SW 1271 (cell line): ENCODE measurements at places on chromosomes 13 and 19.

GRCh38 chr13:43195551-43195950, 172.2 kb downstream of the DNAJC15 start:
- no peak for DNase-seq

GRCh38 chr19:2553510-2553909, 77.6 kb downstream of the GADD45B start:
- no peak for DNase-seq

GRCh38 chr13:98652721-98653462, 76.0 kb upstream of the STK24 start:
- no peak for DNase-seq

- DNase-seq: no peak
Measured at GRCh38 chr19:16355293-16356043, 30.8 kb downstream of the KLF2 start.

DNA sequence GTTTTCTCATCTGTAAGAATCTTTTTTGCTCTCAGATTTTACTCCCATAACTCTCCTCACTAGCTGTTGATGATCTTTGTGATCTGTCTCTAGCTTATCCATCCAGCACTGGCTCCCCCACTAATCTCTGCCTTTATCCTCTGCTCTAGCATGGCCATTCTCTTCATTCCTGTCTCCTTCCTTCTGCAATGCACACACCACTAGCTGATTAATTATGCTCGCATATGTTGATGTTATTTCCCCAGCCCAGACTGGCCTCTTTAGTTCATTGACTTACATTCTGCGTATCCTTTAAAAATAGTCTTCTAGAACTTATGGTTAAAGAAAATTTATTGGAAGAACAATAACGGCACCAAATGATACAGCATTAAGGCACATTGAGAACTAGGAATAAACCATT, 52.5 kb downstream of the DGKH start:
- DNase-seq: no peak

DNA sequence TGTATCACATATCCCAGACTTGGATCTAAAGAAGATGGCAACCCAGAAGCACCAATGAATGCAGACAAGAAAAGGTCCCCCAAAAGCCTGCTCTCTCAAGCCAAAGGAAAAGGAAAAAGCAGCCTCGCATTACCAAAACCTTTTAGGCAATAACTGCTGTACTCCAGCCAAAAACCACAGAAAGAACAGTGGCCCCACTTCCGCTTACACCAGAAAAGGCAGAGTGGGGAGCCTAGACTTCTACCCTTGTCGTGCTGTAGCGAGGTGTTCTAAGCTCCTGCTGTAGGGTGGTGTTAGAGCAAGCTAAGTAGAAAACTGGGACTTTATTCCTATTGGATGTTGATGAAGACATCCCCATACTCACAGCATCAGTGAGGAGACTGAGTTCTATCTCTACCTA, 244.0 kb upstream of the RXFP2 start:
- no peak for DNase-seq

GRCh38 chr13:110209950-110210603, 96.9 kb downstream of the COL4A1 start:
- DNase-seq: no peak

DNA sequence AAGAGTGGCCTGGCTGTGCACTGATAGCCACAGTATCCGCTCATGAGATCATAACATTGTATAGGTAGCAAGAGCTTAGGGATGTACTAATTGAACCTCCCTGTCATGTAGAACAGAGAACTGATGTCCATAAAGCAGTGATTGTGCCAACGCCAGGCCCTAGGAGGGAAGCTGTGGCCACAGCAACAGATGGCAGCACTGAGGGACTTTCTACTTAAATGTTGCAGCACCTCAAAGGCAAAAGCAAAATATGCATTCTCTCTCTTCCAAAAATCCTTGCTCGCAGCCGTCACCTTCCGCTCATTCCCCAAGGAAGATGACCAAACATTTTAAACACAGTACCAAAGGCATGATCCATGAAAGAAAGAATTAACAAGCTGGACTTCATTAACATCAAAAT, 32.3 kb downstream of the COL4A1 start:
- DNase-seq: no peak

GRCh38 chr13:46025157-46025556, 27.4 kb downstream of the ZC3H13 start:
- no peak for DNase-seq

DNA sequence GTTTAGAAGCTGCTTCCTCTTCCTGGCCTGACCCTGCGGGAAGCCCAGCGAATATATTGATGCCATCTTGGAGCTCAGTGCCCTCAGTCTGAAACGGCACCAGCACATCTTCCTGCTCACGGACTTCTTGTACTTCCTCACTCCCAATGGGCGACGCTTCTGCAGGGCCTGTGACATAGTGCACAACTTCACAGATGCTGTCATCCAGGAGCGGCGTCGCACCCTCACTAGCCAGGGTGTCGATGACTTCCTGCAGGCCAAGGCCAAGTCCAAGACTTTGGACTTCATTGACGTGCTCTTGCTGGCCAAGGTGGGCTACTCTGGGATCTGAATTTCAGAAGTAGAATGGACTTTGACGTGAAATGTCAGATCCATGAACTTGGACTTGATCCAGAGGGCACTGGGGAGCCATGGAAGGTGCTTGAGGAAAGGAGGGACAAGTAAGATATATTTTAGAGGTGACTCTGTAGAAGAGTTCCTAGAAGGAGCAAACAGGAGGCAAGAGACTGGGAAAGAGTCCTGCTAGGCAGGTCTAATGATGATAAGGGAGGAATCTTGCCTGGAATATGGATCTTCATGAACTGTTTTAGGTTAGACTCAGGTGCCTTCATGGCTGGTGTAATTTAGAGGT, 38.4 kb upstream of the CYP4F8 start:
- no peak for DNase-seq

DNA sequence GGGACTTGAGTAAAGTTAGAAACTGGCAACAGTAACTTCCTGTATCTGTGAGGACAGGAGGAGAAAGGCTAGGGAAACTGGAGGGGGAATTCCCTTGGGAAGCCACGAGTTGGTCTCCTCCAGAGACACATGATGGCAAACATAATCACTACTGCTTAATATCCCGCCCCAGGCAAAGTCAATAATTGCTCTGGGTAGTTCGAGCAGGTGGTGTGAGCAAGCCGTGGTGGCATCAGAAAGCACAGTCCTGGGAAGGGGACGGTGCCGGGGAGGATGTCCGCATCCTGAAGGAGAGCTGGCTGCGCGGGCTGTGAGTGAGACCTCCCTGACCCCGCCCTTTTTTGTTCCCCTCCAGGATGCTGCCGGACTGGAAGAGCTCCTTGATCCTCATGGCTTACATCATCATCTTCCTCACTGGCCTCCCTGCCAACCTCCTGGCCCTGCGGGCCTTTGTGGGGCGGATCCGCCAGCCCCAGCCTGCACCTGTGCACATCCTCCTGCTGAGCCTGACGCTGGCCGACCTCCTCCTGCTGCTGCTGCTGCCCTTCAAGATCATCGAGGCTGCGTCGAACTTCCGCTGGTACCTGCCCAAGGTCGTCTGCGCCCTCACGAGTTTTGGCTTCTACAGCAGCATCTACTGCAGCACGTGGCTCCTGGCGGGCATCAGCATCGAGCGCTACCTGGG, 1.4 kb downstream of the FFAR2 start:
- DNase-seq: no peak

DNA sequence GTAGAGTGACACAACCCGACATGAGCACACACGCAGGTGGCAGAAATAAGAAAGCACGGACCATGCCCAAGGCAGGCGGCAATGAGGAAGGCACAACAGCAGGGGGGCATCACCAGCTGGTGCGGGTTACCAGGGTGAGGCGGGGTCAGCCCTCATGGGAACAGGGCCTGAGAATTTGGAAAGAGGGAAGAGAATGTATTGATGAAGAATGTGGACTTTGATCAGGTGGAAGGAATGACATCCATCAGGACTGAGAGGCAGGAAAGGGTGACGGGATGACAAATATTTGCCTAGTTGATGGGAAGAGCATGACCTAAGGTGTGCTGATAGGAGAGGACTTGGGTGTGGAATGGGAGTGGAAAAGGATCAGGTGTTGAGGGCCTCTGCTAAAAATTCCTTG, 177.5 kb downstream of the ABCC4 start:
- DNase-seq: no peak

GRCh38 chr19:3712663-3713611, 4.8 kb downstream of the TJP3 start:
- DNase-seq: no peak

DNA sequence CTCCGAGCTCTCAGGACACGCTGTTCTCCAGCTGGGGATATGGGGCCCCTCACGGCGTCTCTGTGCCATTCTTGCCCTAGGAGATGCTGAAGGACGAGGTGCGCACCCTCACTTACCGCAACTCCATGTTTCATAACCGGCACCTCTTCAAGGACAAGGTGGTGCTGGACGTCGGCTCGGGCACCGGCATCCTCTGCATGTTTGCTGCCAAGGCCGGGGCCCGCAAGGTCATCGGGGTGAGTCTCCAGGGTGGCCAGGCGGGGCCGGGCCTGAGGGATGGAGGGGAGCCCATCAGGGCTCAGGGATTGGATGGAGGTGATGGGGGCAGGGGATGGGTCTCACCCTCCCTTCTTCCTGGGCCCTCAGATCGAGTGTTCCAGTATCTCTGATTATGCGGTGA, 4.8 kb downstream of the PRMT1 start:
- DNase-seq: no peak

- DNase-seq: no peak
Measured at GRCh38 chr13:39379118-39379517, 223.9 kb downstream of the LHFPL6 start.

GRCh38 chr13:20566468-20566897, 474 bp upstream of the IFT88 start:
- DNase-seq: peak; percentile 70

GRCh38 chr19:12867120-12868099, 13.8 kb downstream of the DNASE2 start:
- peak; percentile 19 for DNase-seq
